Activated T-helper 1 cell treated with anti-CD3 and anti-CD28 coated beads, Interleukin-12 subunit alpha, Interleukin-12 subunit beta, Interleukin-2, Interleukin-4 antibody, amounts not matched to agents 30 ng/mL and 10 ng/mL and 1 ng/mL, durations not matched to agents 14 hours and 24 hours and 36 hours (primary cell): ENCODE measurements at places on chromosomes 7 and 10. TPM values are rescaled to one million over a fixed set of nuclear protein-coding genes. Genes with fewer than 3 reads are reported as not detected.

DKK1 gene
- total RNA-seq, result not detected in 2 replicates

CAV2 gene
- total RNA-seq, result not detected in 2 replicates

LIPN gene
- total RNA-seq, result not detected in 2 replicates

IL2RA gene
- total RNA-seq, result 1,237 and 1,254 TPM in 2 replicates

TCAF1 gene
- total RNA-seq, result 13.1 and 13.8 TPM in 2 replicates

EPHA1 gene
- total RNA-seq, result not detected in 2 replicates

ZNF467 gene
- 0.10 TPM in 2 replicates for total RNA-seq

SFMBT2 gene
- 38.3 and 39.1 TPM in 2 replicates for total RNA-seq

ASAH2B gene
- total RNA-seq, result 2.9 and 4.0 TPM in 2 replicates

IFIT1B gene
- not detected in 2 replicates for total RNA-seq

BMPER gene
- total RNA-seq, result not detected in 2 replicates

PIK3AP1 gene
- total RNA-seq, result 8.2 and 9.9 TPM in 2 replicates

CHAT gene
- 0.54 and 0.83 TPM in 2 replicates for total RNA-seq

C10orf67 gene
- total RNA-seq, result 0.18 TPM in 1 of 2 replicates, not detected in the other

DEPP1 gene
- 4.6 and 5.3 TPM in 2 replicates for total RNA-seq

CYREN gene
- total RNA-seq, result 58.8 and 58.9 TPM in 2 replicates

PDLIM1 gene
- total RNA-seq, result 2.6 and 2.9 TPM in 2 replicates

INSYN2A gene
- not detected in 2 replicates for total RNA-seq

ADAM12 gene
- not detected in 2 replicates for total RNA-seq

CCL26 gene
- not detected in 2 replicates for total RNA-seq

TMEM229A gene
- total RNA-seq, result not detected in 2 replicates

AHR gene
- total RNA-seq, result 25.3 and 29.1 TPM in 2 replicates

COL26A1 gene
- not detected in 2 replicates for total RNA-seq

RBAK gene
- total RNA-seq, result 12.5 and 13.0 TPM in 2 replicates

AKR1D1 gene
- total RNA-seq, result not detected in 2 replicates

ALOX5 gene
- 2.9 and 3.1 TPM in 2 replicates for total RNA-seq

SPDYE2B gene
- total RNA-seq, result not detected in 2 replicates

RAPGEF5 gene
- 0.59 and 0.70 TPM in 2 replicates for total RNA-seq

SHOC2 gene
- total RNA-seq, result 44.2 and 50.7 TPM in 2 replicates

UBTD1 gene
- 1.7 and 1.8 TPM in 2 replicates for total RNA-seq

TACC2 gene
- total RNA-seq, result not detected in 2 replicates
